ENCODE measurements at places on chromosomes 2 and 18. TPM values are rescaled to one million over a fixed set of nuclear protein-coding genes. Genes with fewer than 3 reads are reported as not detected.

CPLX4 gene
- not detected for total RNA-seq

MEIS1 gene
- total RNA-seq = 2.6 TPM

PRKCE gene
- 8.6 TPM for total RNA-seq

PROC gene
- total RNA-seq = 3.2 TPM

PSMA8 gene
- total RNA-seq = not detected

MYO3B gene
- total RNA-seq = not detected

All from A549 treated with CpdA at 1 μM for 4 hours (cell line).